ENCODE measurements at places on chromosomes 6 and 20.

- DNase-seq: no peak
Observed at GRCh38 chr6:166774770-166775169, 147.7 kb upstream of the RPS6KA2 start.

DNA sequence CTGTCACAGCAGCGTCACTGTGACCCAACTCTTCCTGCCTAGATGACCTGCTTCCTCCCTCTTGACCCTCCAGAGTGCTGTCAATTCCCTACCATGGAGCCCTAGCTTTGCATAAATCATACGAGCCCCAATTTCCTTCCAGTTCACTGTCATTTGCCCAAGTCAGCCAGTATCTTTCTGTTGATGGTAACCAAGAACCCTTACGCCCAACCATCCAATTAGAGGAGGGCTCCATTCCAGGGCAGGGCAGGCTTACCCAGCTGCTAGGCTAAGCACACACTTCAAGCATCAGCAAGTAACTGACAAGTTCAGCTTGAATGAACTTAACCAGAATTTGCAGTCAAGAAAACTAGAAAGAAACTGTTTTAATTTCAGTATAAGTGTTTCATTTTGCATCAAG is 25.7 kb downstream of the WFDC3 start:
- no peak for DNase-seq

- DNase-seq: peak; percentile 66
Observed at GRCh38 chr6:5997420-5997987, 9.2 kb downstream of the NRN1 start.

DNA sequence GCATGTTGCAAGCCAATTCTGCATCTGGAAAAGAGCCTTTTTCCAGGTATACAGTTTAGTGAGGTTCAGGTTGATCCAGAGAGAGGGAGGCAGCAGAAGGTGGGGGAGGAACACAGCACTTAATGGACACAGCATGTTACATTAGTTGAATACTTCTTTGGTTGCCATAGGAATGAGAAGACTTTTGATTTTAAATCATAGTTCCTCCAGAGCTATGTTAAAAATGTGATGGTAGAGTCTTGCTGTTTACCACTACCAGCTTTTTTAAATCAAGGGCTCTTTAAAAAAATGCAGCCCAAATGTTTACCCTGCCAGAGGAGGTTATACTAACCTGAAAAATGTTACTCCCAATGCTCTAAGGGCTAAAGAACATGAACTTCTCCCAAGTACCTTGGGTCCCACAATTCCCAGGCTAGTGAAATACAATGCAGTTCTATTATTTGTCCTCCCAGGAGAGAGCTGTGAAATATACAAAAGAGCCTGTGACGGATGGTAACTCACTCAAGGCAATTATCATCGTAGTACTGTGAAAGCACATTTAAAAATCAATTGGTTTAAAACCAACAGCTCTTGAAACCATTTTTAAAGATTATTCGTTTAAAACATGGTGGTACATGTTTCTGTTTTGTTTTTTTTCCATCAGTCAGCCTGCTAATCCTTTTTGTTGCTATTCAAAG is 6.9 kb upstream of the PHACTR1 start:
- no peak for DNase-seq

GRCh38 chr20:19785983-19786285 is 27.9 kb downstream of the RIN2 start:
- no peak for DNase-seq

GRCh38 chr20:62854121-62854520 is 7.5 kb downstream of the TCFL5 start:
- DNase-seq: no peak

GRCh38 chr20:50587291-50587961 is 77.2 kb downstream of the PTPN1 start:
- DNase-seq: no peak

- DNase-seq: no peak
Observed at GRCh38 chr20:38903335-38903734, 22.9 kb upstream of the FAM83D start.

GRCh38 chr20:47540443-47541354 is 39.0 kb downstream of the NCOA3 start:
- DNase-seq: peak; percentile 80

GRCh38 chr6:163599136-163599535 is 184.6 kb downstream of the QKI start:
- DNase-seq: no peak

DNA sequence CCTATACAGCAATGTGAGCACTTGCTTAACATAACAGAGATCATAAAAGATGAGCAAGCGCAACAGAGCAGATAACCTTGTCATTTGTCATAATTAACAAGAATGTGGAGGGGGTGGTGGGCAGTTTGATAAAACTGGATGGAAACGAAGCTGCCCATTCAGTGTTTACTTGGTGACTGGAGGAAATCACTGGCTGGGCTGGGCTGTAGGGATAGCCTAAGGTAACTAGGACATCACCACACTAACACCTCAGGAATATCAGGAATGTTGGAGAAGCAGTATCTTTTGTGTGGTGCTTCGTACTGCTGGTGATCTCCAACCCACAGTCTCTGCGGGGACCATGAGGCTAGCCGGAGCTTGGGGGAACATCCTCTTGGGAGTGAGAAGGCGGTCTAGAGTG is 218.4 kb downstream of the HIVEP2 start:
- DNase-seq: no peak

DNA sequence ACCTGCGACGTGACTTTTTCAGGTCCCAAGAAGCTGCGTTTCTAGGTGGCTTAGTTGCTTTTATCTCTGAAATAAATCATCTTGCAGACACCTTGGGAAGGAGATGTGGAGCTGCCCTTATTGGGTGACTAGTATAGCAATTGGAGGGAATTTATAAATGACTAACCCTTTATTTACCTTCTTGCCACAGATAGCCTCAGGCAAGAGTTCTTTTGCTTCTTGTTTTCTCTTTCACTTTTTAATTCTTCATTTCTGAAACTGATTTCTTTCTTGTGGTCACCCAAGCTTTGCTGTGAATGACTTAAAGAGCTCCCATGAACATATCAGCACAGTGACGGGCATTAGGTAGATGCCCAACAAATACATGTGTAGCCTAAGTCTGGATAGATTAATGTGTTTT is 3.0 kb downstream of the ADGRF4 start:
- DNase-seq: no peak

DNA sequence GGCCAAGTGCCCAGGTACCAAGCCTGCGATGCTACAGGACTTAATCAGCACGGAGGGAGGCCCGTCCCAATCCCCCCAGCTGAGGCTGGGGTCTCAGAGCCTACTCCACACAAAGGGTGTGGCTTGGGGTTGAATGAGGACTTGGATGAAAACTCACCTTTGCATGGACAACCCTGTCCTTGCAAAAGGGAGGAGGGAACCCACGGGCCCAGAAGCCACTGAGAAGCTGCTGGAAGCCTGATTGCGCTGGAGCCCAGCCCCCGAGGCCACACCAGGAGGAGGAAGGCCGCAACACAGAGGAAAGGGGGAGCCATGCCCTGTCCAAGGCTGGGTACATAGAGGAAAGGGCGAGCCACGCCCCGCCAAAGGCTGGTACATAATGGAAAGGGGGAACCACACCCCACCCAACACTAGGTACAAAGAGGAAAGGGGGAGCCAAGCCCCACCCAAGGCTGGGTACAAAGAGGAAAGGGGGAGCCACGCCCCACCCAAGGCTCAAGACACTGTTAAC is 158.8 kb downstream of the DLL1 start:
- no peak for DNase-seq

- no peak for DNase-seq
Observed at GRCh38 chr20:36097337-36098151, 57.0 kb upstream of the EPB41L1 start.

DNA sequence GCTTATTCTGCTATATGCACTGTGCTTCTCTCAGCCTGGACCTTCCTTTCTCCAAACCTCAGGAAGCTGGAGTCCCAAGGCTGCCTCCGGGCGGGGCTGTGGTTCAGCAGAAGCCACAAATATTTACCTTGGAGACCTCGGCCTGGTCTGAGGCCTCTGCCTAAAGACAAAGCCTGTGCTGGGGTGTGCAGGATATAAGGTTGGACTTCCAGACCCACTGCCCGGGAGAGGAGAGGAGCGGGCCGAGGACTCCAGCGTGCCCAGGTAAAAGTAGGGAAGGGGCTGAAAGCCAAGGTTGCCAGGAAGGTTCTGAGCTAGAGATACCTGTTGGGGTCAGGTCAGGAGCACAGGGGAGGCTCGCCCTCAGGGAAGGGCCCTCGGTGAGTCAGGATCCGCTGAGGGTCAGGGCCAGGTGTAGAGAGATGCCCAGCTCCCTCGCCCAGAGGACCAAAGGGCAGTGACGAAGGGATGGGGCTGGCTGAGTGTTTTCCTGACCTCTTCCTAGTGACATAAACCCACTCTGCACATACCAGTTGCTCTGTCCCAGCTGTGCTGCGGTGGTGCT is at the start of gene BPIFB1:
Gene BPIFB1, plus strand, starts transcription at position 224 of the 565 bp plus-strand sequence. CDS start 2,860 bp downstream, outside the sequence.
- no peak for DNase-seq

GRCh38 chr6:157322792-157323254 is 496 bp downstream of the TMEM242 start:
- DNase-seq: no peak

GRCh38 chr20:45070932-45071632 is 29.8 kb downstream of the KCNS1 start:
- peak; percentile 43 for DNase-seq

GRCh38 chr20:38283236-38283635 is 20.7 kb upstream of the BPI start:
- DNase-seq: no peak

GRCh38 chr6:73145690-73146089 is 79.6 kb downstream of the KHDC1L start:
- no peak for DNase-seq

DNA sequence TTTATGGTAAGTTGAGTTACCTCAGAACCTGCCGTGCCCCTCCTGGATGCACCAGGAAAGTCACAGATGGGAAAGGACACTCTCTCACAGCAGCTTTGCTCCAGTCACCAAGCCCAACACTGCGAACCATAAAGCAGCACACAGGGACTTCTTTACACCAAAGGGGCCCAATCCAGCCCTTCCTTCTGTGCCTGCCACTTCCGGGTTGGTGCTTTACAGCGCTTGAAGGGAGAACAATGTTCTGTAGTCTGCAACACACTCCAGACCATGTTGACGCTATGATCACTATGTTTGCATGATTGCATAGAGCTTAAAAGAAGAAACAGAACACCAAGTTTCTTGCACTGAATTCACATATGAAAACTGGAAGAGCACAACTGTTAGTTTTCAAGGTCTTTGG is 57.1 kb downstream of the SERAC1 start:
- no peak for DNase-seq

DNA sequence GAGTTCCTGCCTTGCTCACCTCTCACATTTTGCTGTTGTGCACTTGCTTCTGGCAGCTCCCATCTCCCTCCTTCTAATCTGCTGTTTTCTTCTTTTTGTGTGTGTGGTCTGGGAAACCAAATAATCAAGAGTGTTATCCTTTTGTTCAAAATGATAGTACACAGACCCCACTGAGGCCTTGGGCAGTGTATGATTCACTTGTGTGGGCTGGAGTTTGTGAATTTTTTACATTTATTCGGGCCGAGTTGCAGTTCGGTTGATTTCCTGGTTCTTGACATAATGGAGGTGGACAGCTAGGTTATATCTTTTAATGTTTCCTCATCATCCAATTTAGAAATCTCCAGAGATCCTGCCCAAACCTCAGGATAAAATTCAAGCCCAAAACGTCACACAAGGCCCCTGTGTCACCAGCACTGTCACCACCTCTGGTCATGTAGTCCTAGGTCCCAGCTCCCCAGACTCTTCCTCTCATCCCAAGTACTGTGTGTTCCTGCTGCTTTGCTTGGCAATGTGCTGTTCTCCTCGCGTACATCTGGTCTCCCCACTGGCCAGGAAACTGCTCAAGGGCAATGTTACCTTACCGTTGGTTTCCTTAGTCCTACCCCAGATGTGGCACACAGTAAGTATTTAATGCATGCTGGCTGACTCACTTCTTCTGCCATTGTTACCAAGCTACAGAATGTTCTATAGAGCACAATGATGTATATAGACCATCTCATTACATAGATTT is 55.7 kb upstream of the PHACTR2 start:
- DNase-seq: no peak

DNA sequence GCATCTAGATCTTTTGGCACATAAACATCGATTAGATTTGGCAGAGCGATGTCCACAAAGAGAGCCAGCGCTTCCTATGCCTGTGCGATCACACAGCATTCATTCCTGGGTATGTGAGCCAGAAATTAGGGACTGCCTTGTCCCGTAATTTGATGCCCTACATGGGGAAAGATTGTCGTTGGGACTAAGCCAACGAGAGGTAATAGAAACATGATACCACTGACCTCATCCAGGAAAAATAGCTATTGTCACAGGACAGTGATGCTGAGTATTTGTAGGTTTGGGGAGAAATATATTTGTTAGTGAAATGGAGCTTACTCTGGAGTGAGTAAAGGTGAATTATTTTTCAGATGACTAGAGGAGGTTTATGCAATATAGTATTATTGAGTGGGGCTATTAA is 154.0 kb downstream of the TSHZ2 start:
- no peak for DNase-seq

DNA sequence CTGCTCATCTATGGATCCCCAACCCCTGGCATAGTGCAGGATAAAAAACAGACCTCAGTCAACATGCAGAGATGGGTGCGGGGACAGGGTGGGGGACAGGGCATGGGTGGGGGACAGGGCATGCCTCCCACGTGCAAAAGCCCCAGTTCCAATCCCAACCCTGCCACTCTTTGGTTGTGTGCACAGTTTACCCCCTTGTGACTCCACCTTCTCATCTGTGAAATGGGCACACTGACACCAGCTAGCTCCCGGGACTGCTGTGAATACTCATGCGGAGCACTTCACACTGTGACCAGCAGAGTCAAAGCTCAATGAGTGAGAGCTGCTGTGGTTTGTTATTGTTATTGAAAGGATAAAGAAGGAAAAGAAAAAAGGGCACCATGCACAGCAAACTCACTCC is 69.3 kb downstream of the NFATC2 start:
- no peak for DNase-seq

DNA sequence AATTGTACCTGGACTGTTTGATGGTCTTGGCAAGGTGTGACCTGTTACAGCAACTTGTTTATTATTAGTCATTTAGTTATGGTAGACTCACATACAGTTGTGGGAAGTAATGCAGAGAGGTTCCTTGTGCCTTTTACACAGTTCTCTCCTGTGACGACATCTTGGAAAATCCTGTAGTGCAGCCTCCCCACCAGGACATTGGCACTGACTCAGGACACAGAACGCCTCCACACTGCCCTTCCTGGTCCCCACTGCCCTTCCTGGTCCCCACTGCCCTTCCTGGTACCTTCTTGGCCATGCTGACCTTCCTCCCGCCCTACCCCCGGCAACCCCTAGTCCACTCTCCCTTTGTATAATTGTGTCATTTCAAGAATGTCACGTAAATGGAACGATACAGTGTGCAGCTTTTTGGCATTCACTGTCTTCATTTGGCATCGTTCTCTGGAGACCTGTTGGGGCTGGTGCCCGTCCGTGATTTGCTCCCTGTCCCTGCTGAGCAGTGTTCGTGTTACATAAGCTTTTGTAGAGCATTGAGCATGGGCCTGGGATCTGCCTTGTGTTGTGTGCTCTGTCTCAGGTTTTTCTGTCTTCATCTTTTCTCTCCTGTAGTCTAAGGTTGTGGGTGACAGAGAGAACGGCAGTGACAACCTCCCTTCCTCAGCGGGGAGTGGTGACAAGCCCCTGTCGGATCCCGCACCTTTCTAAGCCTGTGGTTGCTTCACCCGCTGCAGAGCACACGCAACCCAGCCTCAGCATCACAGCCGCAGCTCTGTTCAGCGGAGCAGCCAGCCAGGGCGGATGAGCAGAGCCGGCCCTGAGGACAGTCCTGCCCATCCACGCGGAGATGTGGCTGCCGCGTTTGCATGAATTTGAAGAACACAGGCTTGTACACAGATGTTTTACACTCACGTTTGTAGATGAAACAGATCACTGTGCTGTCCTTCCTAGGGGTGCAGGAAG is 5.4 kb upstream of the DNAJC5 start:
- no peak for DNase-seq

Data from MV-4-11 (cell line).